ENCODE measurements at places on chromosomes 4 and X.

- no peak for DNase-seq
Measured at GRCh38 chr4:140769209-140769608, 13.0 kb upstream of the TBC1D9 start.

DNA sequence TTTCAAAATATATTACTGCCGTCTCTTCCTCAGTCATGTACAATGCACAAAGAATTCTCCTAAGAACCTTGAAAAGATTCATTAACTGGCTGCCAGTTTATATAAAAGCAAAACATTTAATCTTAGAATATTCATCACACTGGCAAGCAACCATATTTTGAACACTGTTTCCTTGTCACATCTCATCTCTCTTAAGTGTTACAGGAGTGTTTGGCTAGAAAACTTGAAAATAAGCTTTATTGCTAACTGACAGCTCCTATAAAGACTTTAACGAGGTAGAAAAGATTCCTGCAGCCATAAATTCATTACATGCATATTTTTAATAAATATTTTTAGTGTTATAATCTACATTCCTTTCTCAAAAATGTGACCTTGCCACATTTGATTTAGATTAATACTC lies 149.6 kb downstream of the AFAP1 start:
- DNase-seq, result no peak

DNA sequence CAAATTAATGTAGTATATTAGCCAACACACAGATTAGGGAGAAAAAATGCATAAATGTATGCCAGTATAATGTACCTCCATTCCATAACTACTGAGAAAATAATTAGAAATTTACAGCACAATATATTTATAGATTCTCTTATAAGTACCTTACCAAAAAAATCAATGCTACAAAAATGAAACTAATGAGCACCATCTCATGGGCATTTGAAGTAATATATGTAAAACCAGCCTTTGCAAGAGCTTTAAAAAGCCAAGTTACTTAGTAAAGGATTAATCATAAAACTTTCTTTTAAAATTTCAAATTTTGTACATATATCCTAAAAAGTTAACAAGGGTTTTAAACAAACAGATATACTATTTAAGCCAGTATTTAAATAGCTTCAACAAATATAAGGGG lies 43.2 kb downstream of the LRBA start:
- DNase-seq, result no peak

DNA sequence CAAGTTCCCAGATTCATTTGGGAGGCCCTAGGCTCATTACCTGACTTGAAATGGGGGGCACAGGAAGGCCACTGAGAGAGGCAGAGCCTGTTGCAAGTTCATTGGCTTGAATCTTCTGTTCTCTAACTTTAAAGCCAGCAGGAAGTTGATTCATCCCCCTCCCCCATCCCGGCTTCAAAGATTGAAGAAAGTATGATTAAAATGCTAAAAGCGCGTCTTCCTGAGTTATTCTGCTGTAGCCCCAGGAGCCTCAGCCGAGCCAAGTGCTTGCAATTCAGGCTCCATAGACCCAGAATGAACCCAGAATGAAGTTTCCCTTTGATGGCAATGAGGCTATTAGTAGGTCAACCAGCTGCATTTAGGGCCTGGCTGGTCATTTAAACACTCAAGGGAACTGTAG lies 14.7 kb downstream of the CHST7 start:
- peak; percentile 51 for DNase-seq

DNA sequence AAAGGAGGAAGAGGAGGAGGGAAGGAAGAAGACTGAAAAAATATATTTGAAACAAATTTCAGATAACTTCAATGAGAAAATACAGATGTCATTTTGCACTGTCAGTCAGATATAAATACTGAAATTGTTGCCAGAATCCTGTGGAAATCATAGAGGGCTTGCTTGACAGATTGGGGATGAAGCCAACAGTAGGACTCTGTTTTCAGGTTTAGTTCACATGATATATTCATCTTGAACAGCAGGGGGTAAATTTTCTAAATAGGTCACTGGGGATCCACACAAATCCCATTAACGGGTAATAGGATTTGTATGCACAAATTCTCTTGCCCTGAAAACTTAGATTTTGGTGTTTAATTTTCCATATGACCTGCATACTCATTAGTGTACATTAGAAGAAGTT lies 103.3 kb upstream of the PCDH18 start:
- no peak for DNase-seq

GRCh38 chrX:25007059-25008053 lies 8.4 kb downstream of the ARX start:
- no peak for DNase-seq

DNA sequence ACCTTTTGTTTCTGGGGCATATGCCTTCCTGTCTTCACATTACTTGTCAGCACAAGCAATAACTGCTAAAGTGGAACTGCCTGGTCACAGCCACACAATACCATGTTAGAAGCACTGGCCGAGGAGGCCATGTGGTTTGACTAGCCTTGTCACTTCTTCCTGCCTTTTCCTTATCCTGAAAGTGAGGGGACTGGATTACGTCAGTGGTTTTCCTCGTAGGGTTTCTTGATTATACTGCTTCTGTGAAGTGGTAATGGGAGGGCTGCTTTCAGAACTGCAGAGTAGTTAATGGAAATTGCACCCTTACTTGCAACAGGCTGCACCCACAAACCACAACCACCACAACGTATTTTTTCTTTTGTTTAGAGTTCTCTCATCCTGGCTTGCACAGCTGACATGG lies 26.6 kb downstream of the ZRSR2 start:
- peak; percentile 63 for DNase-seq

- DNase-seq, result peak; percentile 32
Measured at GRCh38 chr4:108148316-108148715, 20.4 kb downstream of the LEF1 start.

DNA sequence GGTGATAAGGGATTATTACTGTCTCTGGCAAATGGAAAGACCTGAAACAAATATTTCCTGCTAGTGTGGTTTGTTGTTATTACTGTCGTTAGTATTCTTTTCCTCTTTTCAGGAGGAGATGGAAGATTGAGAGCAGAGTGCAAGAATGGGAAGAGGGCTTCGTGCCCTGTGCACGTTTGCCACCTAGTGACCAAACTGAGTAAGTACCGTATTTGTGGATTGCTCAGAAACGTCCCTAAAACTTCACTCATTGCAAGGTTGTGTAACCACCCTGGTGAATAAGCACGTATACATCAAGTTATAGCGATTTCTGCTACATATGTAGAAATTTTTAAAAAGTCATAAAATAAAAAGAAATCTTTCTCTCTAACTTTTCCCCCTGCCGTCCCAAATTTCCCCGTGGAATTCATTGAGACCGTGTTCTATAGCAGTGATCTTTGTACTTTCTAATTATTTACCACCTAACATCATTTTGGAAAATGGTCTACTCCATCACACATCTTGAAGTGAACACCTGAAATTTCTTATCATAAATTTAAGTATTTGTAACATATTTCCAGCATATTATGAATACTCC lies 24.3 kb downstream of the LINC00632 start:
- DNase-seq, result peak; percentile 6

GRCh38 chr4:118398226-118399090 lies 45.7 kb upstream of the PRSS12 start:
- no peak for DNase-seq

GRCh38 chrX:68492583-68492982 lies 6.3 kb upstream of the YIPF6 start:
- no peak for DNase-seq

DNA sequence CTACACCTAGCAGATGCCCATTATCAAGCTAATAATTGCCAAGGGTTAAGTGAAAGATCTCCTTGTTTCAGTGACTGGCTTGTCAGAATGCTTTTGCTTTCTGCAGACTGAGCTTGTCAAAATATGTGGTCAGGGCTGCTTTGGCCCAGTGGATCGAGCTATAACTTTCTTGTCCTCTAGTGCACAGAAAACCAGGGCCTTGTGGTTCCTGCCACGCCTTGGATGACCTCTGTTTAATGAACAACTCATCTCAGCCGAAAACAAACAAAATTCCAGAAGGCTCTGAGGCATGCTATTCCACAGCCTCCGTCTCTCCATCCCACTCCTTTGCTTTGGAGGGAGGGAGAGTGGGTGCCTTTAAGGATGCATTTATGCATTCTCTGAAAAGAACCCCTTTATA lies 11.3 kb downstream of the EVC start:
- no peak for DNase-seq

DNA sequence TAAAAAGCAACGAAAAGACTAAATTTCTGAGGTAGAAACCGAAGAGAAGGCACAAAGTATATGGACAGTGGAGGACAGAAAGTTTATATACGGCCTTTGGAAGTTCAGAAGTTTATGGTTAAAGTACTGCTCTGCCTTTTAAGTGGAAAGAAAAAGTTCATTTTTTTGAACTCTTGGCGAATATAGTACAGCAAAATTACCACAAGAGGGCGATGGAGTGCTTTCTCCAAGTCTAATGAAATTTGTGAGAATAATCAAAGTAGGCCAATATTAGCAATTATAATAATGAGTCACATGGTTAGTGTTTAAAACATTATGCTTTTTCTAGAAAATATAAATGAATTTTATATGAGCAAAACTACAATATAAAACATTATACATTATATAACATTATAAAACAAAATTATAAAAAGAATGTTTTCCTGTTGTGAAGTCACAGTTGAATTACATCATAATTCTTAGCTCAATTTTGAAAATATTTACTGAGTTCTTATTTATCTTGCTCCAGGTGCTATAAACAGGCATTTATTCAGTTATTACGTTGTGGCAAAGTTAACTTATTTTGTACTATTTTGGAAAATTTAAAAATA lies 136.2 kb upstream of the BMPR1B start:
- DNase-seq, result peak; percentile 47

DNA sequence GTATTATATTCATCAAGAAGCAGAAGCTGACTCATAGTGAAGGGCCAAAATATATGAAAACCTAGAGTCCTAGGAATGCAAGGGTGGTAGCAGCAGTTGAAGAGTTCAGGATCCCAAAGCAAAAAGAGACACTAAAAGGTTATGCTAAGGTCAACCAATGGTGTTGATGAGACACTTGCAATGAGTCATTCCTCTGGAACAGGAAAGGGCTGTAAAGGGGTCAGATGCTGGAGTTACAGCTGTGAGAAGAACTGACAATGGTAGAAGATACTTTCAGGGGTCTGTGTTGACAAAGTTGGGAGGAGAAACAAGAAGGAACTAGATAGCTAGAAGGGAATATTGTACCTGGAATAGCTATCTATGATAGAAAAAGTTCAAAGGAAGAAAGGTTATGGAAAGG lies 47.5 kb downstream of the ZGRF1 start:
- DNase-seq, result no peak

DNA sequence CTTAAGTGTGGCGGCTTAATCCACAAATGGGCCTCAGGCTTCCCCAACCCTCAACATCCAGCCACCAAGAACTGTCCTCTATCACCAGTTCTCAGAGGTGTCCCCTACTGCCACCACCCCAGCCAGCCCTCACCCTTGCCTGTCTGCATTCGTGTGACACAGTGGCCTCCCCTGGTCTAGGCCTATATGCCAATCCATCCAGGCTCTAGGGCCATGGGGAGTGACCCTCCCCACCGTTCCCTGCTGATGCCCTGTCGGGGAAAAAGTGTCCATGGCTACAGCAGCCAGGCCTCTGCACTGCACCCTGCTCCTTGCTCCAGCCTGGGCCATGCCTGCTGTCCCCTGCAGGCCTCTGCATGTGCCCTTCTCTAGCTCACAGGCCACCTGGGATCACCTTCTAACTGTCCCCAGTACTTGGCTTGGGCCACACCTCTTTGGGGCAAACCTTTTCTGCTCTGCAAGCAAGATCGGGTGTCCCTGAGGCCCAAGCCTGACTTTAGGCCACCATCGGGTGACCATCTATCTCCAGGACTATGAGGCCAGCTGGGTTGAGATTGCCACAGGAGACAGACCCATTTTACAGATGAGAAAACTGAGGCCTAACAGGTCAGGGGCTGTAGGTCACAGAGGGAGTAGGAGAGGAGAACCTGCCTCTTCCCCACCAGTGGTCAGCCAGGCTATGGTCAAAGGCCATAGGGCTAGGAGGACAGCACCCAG lies 75.8 kb downstream of the JAKMIP1 start:
- DNase-seq, result no peak

- DNase-seq, result no peak
Measured at GRCh38 chr4:61984260-61984909, 784.3 kb downstream of the ADGRL3 start.

DNA sequence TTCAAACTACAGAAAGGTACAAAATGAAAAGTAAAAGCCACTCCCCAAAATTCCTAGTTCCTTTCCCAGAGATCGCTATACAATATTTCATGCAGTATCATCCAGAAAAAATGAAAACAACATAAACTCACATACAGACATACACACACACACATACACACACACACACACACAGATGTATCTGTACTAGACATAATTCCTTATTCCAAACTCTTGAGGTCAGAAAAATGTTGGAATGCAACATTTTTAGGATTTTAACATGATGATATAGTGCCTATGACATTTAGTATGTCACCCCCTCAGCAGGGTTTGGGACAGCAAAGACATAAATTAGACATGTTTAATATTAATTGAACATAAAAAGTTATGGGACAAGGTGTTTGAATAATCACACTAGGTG lies 73.4 kb upstream of the LHFPL1 start:
- no peak for DNase-seq

GRCh38 chr4:8722556-8722955 lies 130.0 kb downstream of the CPZ start:
- no peak for DNase-seq
